ENCODE measurements at places on chromosomes 6 and 20.

DNA sequence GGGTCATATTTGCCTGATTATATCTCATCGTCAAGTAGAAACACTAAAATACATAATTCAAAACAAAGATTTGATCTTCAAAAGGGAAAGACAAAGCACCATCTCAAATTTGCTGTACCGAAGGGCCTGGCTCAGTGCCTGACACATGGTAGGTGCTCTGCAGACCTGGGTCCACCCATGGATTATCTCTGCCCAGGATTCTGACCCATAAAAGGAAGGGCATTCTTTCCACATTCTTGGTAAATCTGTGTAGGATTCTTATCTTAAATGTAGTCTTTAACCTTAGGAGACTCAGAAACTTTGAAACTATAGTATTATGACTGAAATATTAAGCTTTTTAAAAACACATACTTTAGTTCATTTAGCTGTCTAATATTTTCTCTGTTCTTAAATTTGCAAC lies 274.1 kb upstream of the FLRT3 start:
- no peak for DNase-seq

- no peak for DNase-seq
Measured at GRCh38 chr6:132751828-132752227, 5.9 kb downstream of the VNN2 start.

GRCh38 chr6:169183233-169183632 lies 70.4 kb downstream of the THBS2 start:
- DNase-seq, result no peak

GRCh38 chr6:35087361-35088280 lies 53.5 kb downstream of the TCP11 start:
- no peak for DNase-seq

DNA sequence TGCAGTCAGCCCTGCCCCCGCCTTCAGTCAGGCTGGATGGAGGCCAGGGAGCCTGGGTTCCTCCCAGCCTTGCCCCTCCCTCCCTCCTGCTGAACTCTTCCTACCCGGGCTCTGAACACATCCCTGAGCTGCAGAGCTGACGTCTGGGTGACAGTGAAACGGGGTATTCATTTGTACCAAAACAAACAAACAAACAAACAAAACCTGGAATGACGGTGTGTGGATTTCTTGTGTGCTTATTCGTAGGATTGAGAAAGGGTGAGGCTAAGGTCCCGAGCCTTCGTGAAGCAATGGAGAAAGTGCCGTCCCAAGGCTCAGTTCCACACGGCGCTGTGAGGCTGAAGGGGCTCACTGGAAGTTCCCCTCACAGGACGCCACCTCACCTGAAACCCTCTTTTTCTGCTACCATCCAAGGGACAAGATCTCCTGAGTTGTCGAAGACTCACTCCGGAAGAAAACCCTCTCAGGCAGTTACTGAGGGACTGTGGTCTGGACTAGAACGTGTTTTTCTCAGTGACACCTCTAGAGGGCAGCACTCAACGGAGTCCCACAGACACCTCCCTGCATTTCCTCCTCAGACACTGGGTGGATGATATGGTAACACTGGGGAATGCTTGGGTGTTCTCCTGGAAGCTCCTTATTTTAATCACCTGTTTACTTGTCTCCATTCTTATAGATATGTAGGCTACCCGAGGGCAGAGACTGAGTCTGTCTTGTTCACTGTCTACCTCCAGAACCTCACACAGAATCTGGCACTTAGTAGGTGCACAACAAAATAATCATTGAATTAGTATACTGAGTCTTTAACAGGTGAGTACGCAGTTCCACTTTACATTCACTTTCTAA lies 27.3 kb downstream of the GSTA3 start:
- DNase-seq, result peak; percentile 41

DNA sequence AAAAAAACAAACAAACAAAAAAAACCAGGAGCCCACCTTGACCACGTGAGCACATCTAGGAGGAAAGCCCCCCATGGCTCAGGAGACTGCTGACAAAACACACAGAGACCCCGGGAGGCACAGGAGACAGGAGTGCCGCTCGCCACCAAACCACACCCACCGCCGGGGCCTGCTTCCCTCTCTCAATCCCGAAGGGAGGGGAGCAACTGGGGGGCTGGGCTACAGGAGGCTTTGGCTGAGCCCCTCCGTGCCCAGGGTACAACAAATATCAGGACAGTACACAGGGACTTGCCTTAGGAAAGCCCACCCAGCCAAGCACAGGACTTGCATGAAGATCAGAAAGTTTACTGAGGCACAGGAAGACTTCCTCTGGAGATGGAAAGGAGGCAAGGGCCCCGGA lies 102.5 kb downstream of the TAF4 start:
- DNase-seq, result no peak

- DNase-seq, result no peak
Measured at GRCh38 chr6:168700880-168701279, 259.9 kb downstream of the SMOC2 start.

- no peak for DNase-seq
Measured at GRCh38 chr6:160978141-160978901, 13.2 kb upstream of the MAP3K4 start.

GRCh38 chr6:39952167-39952566 lies 17.9 kb upstream of the MOCS1 start:
- no peak for DNase-seq

DNA sequence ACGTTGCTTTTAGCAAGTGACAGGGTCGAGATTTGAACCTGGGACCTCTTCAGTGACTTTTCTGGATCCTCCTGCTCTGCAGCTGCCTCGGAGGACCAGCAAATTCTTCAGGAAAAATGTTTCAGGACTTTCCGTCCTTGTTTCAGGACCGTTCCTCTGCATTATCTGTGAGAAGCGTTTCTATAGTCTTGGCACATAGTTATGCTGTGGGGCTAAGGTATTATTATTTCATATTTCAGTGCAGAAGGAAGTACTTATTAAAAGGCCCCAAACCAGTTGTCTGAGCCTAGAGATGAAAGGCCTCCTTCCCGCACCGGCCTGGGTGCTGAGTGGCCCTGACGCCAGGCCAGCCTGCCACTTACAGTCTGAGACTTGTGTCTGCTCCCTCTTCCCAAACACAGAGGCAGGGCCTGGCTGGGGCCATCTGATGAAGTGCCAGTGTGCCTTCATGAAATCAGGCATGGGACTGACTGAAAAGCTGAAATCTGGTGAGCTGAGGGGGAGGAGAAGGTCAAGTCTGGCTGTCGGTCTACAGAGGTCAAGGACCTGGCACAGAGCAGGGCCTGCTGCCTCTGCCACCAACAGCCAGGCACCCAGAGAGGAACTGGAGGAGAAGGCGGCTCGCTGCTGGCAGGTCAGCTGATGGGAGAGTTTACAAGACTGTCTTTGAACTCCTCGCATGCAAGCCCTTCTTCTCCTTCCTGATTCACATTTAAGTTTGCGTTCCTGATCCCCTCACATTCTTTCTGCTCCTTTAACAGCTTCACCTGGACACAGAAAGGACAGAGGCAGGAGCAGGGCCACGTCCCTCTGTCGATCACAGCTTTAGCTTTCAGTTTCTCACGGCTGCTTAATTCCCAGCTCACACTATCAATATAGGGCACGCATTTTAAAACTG lies 8.9 kb upstream of the QKI start:
- DNase-seq, result no peak

GRCh38 chr6:20919677-20920385 lies 385.6 kb downstream of the CDKAL1 start:
- DNase-seq, result no peak

DNA sequence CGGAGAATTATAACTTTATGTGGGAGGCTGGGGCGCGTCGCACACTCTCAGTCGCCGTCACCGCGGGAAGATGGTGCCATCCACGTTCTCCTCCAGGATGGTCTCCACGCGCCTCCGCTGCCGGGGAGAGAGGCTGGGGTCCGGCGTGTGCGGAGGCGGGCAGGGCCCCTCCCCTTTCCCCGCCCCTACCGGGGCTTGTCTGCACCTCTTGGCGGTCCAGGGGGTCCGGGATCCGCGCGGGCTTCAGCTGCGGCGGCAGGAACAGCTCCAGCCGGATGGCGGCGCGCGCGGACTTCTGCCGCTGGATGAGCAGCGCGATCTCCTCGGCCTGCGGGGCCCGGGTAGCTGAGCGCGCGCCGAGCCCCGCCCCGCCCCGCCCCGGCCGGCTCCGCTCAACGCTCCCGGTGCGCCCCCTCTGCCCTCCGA lies 807 bp downstream of the LKAAEAR1 start:
- DNase-seq, result peak; percentile 50

GRCh38 chr6:127865108-127865507 lies 35.8 kb downstream of the THEMIS start:
- DNase-seq, result no peak

- DNase-seq, result no peak
Measured at GRCh38 chr6:37371154-37372083, 17.6 kb downstream of the RNF8 start.

- no peak for DNase-seq
Measured at GRCh38 chr6:137950581-137950980, 83.5 kb downstream of the TNFAIP3 start.

GRCh38 chr6:52667572-52667971 lies 3.3 kb upstream of the TMEM14A start:
- no peak for DNase-seq

DNA sequence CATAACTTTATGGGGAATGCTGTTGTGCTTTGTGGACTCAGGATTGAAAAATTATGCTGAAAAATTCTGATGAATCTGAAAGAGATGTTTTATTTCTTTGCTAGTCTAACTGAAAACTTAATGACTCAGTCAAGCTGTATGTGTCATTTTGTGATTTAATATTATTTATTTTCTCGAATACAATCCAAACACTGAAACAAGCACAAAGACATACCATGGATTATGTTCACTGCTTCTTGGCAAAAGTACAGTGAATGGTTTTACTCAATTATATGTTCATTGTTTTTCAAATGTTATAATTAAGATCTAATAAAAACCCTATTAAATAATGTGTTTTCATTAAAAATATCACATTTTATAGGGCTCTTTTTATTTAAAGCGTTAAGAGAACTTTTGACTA lies 330.6 kb upstream of the EPHA7 start:
- no peak for DNase-seq

- DNase-seq, result no peak
Measured at GRCh38 chr6:72260489-72260888, 361.4 kb upstream of the KCNQ5 start.

DNA sequence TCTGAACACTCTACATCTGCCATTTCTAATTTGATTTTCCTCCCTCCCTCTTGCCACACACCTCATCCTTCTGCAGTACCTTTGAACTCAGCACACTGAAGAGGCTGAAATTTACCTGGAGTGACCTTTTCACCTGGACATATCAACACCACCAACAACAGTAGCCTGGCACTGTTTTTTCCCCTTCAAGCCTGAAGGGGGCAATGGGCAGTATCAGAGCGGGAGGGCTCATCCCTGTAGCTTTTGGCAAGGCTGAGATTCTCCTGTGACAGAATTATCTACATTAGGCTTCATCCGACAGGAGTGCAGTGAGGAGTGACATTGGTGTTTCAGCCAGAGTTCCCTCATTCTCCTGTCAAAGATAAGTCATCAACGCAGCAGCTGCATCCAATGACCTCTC lies 312.8 kb upstream of the SPTLC3 start:
- DNase-seq, result no peak

GRCh38 chr6:38773338-38773737 lies 58.2 kb downstream of the DNAH8 start:
- peak; percentile 11 for DNase-seq

DNA sequence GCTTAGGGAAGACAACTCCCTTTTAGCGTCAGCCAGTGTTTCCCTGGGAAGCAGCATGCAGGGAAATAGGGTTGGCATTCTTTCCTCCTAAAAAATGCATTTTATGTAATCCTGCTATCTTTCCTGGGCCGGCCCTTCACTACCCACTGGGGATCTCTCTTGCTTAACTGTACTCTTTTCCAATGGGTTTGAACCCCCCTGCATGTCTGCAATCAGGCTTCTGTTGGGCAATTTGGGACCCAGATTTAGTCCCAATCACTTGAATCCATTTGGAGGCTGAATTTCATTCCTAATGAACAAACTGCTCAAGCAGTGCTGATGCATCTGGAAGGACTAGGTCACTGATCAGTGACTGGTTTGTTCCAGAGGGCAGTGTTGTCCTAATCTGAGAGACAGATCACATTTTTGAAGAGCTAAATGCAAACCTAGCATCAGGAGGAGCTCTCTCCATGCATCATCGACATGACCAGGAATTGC lies 152.0 kb downstream of the TSHZ2 start:
- DNase-seq, result no peak

DNA sequence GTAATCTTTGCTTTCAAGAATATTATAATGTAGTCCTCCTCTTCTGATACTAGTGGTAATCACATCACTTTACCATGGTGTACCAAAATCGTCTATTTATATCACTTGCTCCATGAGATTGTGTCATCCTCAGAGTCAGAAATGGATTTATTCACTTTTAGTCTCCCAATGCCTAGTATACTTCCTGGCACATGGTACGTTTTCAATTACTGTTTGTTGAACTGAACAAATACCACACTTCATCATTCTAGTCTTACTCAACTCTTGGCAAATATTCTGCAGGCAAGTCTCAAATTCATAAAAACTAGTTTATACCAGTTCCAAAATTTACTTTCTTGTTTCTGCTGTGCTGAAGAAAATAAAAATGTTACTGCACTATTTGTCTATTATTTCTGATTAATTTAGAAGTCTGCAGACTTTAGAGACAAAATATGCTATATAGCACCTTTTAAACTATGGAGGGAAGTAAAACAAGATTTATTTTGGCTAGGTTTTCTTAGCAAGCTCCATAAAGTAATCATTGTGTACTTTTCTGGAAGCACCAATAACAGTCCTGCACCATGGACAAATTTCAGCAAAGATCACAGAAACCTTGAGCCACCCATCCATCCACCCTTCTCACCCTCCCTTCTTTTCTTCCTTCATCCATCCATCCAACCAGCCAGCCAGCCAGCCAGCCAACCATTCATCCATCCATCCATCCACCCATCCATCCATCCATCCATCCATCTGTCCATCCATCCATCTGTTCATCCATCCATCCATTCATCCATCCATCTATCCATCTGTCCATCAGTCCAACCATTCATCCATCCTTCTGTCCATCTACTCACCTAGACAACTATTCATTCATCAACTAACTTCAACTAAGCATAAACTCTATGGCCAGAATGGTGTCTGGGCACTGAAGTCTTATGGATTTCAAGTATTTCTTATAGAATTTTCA lies 102.1 kb upstream of the STMND1 start:
- DNase-seq, result no peak

GRCh38 chr6:52254731-52255378 lies 10.6 kb upstream of the IL17F start:
- no peak for DNase-seq

DNA sequence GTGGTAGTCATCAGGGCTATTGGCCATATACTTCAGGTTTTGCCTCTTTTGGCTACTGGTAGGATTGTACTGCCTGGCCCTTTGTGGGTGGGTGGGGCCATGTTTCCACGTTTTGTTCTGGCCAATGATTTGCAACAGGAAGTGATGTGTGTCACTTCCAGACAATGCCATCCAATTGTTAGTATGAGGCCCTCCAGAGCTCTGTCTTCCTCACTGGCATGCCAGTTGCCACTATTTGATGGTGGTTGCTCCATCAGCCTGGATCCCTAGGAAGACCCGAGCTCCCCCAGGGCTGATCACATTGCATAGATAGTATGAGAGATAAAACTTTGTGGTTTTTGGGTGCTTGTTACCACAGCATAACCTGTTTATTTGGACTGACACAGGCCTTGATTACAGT lies 7.7 kb upstream of the LRRN4 start:
- DNase-seq, result no peak

GRCh38 chr6:90463359-90463758 lies 123.5 kb downstream of the MAP3K7 start:
- DNase-seq, result no peak

Measured in stimulated activated CD4-positive, alpha-beta T cell treated with anti-CD3 and anti-CD28 coated beads, Interleukin-12 subunit alpha, Interleukin-12 subunit beta, amount 100 ng/mL, for 24 hours (primary cell).